PC-3 (cell line): ENCODE measurements at places on chromosomes 5 and 9. TPM values are rescaled to one million over a fixed set of nuclear protein-coding genes. Genes with fewer than 3 reads are reported as not detected.

Gene PCDHGA4
- 0.04 TPM in 1 of 2 replicates, not detected in the other for total RNA-seq

Gene NELFB
- total RNA-seq, result 50.7 and 69.5 TPM in 2 replicates

Gene SH3TC2
- 32.0 and 40.0 TPM in 2 replicates for total RNA-seq

Gene WDR31
- 1.7 TPM in 2 replicates for total RNA-seq

Gene DPYSL3
- total RNA-seq, result 19.5 and 20.6 TPM in 2 replicates

Gene FBP1
- 40.4 and 48.1 TPM in 2 replicates for total RNA-seq

Gene SOHLH1
- total RNA-seq, result not detected in 2 replicates

Gene EQTN
- not detected in 2 replicates for total RNA-seq

Gene HARS2
- 23.3 and 29.7 TPM in 2 replicates for total RNA-seq

Gene LRRC19
- total RNA-seq, result not detected in 2 replicates

Gene FAXDC2
- not detected in 2 replicates for total RNA-seq

Gene SPRY4
- 32.1 and 38.4 TPM in 2 replicates for total RNA-seq

Gene TXNDC8
- not detected in 2 replicates for total RNA-seq

Gene FOXD4
- 0.80 and 0.98 TPM in 2 replicates for total RNA-seq

Gene DOCK2
- 0.26 and 0.58 TPM in 2 replicates for total RNA-seq

Gene RANBP17
- 6.0 and 19.3 TPM in 2 replicates for total RNA-seq

Gene TMEM174
- total RNA-seq, result not detected in 2 replicates

Gene MROH2B
- 0.04 TPM in 1 of 2 replicates, not detected in the other for total RNA-seq

Gene PCDHGB5
- total RNA-seq, result 9.0 and 10.3 TPM in 2 replicates

Gene SPARC
- total RNA-seq, result 0.86 and 2.7 TPM in 2 replicates

Gene OGN
- not detected in 2 replicates for total RNA-seq

Gene C9orf153
- total RNA-seq, result 1.9 TPM in 1 of 2 replicates, not detected in the other

Gene PDZD2
- total RNA-seq, result 2.0 and 2.9 TPM in 2 replicates

Gene CATSPER3
- total RNA-seq, result 0.40 TPM in 1 of 2 replicates, not detected in the other

Gene QRFP
- not detected in 2 replicates for total RNA-seq

Gene GRM6
- not detected in 2 replicates for total RNA-seq

Gene TEK
- 0.07 TPM in 1 of 2 replicates, not detected in the other for total RNA-seq

Gene MARCOL
- not detected in 2 replicates for total RNA-seq

Gene PCDHGB6
- total RNA-seq, result 1.1 and 1.8 TPM in 2 replicates

Gene MYOT
- total RNA-seq, result not detected in 2 replicates

Gene LCN9
- not detected in 2 replicates for total RNA-seq

Gene DRD1
- total RNA-seq, result not detected in 2 replicates

Gene ADAMTS2
- not detected in 2 replicates for total RNA-seq

Gene WNK2
- total RNA-seq, result 11.7 and 15.5 TPM in 2 replicates
